Hematopoietic multipotent progenitor cell treated with erythropoietin and hydrocortisone succinate and interleukin-3 and kit ligand, for 4 days (in vitro differentiated cells): ENCODE measurements at places on chromosomes 6 and 20.
A peak's percentile ranks its signal among the peaks of the same experiment; 100 is the strongest.

DNA sequence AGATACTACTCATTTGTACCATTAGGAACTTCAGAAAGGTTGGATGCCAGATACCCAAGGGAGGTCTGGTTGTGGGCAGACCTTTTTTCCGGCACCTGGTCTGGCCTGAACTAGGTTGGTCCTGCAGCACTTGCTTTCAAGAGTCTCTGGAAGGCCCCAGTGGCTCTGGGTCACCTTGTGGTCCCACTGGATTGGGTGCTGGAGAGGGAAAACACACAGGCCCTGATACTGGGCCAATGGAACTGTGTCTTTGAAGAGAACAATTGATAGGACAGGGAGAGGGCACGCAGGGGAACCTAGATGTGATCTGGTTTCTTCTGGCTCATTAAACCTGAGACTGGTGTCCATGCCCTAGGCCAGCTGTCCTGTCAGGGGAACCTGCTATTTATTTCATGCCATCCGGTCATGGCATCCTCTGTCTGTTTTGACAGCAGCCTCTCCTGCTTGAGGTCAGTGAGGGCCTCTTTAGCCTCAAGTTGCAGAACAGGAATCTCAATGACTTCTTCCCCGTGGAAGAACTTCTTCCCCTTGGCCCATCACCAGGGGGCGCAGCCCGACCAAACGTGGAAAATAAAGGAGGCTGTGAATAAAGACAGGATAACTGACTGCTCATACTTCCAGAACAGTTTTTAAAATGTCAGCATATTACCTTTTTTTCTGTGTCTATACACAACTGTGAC lies 25.0 kb downstream of the TAF8 start:
- peak; percentile 81 for DNase-seq

- DNase-seq = no peak
These were observed 54.9 kb upstream of the GPR31 start for GRCh38 chr6:167212713-167213005.

DNA sequence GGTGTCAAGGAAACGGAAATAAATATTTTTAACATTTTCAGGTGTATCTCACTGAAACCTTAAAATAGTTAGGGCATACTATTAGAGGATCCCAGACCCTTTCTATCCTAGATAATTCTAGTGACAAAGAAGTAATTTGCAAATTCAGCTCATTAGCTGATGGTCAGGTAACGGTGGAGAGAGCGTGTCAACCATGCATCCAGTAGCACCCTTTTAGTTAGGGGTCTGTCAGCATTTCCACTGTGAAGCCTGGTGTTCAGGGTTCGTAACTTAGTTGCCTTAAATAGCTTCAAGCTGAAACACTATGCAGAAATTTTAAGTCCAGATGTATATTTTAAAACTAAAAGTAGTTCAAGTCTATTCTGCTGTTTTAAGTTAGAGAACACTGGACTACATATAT lies 48.5 kb upstream of the SUPT3H start:
- DNase-seq = no peak

DNA sequence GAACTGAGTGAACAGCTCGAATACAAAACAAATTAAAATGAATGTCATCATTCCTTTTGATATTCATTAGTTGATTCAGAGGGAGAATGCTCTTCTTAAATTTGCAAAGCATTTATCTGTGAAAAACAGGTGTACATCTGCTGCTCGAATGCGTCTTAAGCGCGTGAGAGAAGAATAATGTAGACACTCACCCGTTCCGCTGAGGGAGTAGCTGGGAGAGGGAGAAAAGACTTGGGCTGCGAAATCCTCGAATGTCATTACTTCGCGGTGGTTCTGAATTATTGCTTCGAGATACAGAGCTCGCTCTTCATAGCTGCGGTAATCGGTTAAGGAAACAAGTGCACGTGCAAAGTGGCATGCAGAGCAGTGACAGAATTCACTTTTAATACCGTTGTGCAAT lies 43.9 kb downstream of the INSM1 start:
- DNase-seq = no peak

GRCh38 chr6:146864885-146865284 lies 266.1 kb downstream of the ADGB start:
- no peak for DNase-seq

DNA sequence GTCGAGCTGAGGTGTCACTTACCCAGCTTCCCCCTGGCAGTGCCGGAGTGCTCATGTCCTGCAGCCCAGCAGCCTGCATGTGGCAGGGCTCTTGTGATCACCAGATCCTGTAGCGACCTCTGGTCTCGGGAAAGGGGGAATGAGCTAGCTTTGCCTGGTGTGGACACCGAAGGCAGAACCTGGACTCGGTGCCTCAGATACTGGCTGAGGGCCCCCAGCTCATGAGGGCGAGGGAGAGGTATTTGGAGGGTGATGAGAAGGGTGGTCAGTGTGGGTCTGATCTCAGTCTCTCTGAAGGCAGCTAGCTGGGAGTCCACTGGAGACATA lies 26.3 kb downstream of the SUN5 start:
- no peak for DNase-seq

GRCh38 chr20:36827541-36828279 lies 48.2 kb upstream of the TLDC2 start:
- no peak for DNase-seq

GRCh38 chr6:169231790-169232506 lies 21.7 kb downstream of the THBS2 start:
- DNase-seq = no peak

DNA sequence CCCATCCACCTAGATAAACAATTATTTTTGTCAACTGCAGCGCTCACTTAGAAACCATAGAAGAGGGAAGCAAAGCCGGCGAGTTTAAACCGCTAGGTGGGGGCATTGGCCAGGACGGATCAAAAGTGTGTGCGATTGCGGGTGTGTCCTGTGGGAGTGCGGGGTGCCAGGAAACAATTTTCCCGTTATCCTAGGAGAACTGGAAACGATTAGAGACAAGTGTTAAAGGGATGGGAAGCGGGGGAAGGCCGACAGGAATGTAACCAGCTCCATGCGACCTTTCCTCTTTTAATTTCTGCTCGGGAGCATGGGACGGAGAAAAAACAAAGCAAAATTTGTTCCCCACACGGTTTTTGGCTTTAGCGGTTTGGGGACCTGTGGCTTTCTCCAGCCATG lies 2.8 kb upstream of the HTR1B start:
- peak; percentile 87 for DNase-seq

DNA sequence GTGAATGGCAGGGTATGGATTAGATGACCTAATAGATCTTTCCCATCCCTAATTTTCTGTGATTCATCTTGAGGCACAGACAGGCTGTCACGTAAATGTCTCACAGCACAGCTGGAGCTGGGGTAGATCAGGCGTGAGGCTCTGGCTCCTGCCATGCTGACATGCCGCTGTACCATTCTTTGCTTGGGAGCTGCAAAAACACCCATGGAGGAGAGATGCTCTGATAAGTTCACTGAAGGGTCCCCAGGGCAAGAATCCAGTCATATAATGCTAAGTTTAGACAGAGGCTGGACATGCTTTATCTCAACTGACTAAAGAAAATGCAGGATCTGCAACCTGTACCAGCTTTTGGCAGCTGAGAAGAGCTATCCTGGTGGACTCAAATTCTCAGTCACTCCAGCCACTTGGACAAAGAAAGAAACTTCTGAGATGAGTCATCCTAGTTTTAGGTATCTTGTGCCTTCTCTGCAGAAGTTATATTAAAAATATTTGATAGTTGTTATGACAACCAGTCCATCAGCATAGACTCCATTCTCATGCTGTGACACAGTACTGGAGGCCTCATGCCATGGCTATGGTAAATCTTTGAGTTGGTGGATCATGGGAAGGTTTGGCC lies 185.1 kb upstream of the RAB32 start:
- peak; percentile 5 for DNase-seq

GRCh38 chr6:39302669-39303424 lies 11.4 kb downstream of the KCNK17 start:
- DNase-seq = peak; percentile 95

- no peak for DNase-seq
These were observed 74.8 kb downstream of the HACE1 start for GRCh38 chr6:104784884-104785283.

DNA sequence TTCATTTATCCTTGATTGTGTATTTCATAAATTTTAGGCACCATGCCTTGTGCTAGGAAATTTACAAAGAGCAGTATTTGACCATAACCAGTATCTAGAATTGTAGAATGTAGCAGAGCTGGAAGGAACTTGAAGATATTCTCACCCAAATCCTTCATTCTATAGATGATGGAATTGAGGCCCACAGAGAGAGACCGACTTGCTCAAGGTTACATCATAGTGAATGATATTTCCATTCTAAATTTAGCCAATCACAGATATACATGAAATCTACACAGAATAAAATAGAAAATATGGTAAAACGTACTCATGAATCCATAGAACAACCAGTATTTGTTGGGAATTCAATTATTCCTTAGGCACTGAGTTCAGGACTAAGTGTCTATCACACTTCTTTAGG lies 10.9 kb upstream of the SGK1 start:
- DNase-seq = no peak

DNA sequence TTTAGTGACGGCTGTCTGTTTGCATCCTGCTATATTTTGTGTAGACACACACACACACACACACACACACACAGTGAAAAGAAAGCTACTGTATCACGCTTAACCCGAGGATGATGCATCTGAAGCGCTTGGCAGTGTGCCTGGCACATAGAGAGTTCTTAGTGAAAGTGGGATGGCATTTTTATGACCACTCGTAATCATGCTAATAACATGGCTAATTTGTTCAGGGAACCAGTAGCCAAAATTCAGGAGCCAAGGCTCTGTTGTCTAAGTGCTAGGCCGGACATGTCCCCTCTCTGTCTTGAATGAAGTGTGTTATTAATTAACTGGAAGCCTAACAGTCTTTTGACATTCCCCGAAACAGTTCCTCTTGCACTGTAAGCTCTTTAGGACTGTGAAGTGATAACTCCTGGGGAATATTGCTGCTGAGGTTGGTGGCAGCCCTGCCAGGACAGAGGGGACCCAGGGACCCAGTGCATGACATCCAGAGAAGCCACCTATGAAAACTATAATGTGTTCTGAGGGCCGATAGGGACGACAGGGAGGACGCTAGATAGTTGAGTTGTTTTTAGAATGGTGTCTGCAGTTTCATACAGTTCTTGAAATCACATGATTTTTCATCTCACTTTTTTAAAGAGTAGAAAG lies 45.0 kb upstream of the IRF4 start:
- DNase-seq = no peak

DNA sequence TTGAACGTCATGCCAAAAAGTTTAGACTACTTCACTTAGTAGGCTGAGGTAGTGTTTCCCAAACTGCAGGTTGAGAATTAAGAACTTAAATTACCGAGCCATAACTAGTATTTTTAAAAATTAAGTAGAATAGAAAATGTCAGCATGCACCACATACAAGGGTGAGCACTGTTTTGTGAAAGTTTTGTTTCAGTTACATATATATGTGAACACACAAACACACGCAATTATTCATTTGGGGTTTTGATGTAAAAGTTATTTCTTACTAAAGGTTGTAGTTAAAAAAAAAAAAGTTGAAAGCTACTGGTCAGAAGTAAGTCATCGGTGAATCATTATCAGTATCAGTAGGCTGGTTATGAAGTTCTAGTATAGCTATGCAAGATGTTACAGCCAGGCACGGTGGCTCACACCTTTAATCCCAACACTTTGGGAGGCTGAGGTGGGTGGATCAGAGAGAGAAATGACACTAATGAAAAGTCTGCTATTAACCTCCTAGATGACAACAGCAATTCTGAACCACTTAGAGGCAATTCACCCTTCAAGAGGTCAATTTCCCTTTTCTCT lies 24.1 kb downstream of the FASTKD5 start:
- DNase-seq = no peak

- DNase-seq = no peak
These were observed 606.0 kb upstream of the BTBD3 start for GRCh38 chr20:11311659-11312224.

DNA sequence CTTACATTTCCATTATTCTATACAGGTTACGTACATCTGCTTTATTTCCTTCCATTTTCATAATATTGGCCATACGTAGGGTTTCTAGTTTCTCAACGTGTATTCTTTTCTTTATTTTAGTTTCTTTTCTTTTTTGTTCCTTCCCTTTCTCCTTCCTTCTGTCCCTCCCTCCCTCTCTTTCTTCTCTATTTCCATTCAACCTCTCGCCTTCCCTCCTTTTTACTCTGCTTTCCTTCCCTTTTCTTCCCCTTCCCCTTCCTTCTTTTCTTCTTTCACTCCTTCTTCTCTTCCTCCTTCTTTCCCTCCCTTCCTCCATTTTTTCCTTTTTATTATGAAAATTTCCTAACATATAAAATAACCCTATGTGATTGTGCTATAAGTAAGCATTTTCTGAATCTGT lies 8.7 kb upstream of the HLA-G start:
- DNase-seq = no peak

- DNase-seq = peak; percentile 18
These were observed 74.5 kb downstream of the ALDH8A1 start for GRCh38 chr6:134875367-134875766.

DNA sequence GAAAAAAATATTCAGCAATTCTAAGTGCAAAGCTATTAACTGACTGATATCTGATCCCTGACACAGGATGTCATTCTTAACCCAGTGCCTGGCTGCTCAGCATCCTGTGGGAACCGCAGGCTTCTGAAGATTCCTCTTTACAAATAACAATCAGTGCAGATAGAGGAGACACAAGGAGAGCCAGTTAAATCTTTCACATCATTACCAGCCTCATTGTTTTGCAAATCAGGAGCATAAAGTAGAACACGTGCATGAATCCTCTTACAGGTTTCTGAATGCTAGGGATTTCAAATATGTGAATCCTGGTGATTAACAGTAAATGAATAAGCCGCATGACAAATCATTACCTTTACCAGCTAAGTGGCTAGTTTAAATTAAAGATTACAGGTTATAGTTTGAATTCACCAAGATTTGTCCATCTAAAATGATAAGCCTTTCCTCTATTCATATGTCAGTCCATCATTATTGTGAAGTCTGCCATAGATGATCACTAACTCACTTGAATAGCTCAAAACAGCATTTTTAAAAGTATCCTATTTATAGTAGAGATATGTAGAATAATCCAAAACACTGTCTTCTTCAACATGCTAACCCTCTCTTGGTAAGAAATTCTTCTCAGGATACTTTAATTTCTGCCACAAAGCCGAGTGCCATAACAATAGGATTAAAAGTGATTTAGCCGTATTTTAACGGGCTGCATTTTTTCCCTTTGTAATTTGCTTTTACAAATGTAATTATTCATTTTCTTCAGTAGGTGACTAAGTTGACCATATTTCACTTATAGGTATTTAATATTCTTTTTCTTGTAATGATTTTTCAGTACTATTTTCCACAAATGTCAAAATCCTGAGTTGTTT lies 367.3 kb upstream of the EPHA7 start:
- DNase-seq = no peak
